ENCODE measurements at places on chromosomes 3 and 15.

DNA sequence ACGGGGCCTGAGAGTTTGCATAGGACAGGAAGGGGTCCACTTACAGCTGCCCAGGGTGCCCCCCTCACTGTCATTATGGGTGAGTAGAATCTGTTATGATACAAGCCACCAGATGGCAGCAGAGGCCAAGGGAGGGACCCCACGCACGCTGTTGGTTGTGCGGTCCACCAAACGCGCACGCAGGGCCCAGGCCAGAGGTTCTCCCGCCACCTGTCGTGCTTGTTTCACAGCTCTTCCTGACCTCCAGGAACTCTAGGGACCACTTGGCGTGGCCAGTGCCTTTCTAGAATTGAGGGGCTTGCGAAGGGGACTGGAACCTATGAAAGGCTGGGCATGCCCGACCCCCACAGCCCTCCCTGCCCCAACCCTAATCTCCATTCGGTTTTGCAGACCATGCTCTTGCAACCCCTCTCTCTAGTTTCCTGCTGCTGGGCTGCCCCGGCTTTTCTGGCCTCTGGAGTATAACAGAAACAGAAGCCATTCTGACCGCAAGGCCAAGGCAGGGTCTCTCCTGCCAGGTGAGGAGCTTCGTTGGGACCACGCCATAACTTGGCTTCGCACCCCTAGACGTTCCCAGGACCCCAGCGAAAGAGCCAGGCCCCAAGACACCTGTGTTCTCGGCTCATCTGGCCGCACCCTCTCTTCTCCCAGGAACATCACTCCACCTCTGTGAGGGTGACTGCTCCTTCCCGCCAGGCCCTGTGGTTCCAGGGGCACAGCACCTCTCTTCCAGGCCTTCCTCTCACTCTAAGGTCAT is 46.0 kb downstream of the ALDH1L1 start:
- peak; percentile 87 for DNase-seq

GRCh38 chr15:89500397-89501270 is 4.3 kb upstream of the RHCG start:
- no peak for DNase-seq

DNA sequence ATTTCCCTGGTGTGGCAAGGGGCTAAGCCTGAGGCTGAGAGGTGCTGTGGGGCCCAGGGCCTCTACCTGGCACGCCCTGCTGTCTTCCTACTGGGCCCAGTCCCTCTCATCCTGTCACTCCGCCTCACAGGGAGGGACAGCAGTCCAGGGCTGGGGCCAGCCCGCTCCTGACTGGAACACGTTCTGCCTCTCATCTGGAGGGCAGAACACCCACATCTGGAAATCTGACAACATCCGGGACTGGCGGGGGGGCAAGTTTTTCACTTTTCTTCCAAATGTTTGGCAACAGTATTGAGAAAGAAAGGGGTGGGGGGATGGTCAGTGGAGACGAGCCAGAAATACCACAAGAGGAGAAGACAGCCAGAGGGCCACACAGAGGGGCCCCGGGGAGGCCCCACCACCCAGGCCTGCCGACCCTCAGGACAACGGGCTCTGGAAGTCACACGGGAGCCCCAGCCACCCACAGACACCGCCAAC is 1.8 kb upstream of the MYL3 start:
- peak; percentile 68 for DNase-seq

DNA sequence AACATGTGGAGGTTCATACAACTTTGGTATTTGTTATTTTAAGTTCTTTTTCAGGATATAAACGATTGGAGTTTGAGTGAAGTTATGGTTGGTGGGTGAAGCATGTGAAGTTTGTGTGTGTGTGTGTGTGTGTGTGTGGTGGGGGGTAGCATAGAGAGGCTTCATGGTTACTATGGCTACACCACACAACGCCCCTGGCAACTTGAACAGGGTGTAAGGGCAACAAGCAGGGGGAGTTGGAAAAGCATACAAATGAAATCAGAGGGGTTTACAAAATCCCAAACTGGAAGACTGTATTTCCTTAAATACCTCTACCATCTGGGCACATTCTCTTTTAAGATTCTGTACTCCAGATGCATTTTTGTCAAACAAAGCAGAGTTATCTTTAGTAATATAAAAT is 207.5 kb downstream of the SV2B start:
- DNase-seq, result no peak

DNA sequence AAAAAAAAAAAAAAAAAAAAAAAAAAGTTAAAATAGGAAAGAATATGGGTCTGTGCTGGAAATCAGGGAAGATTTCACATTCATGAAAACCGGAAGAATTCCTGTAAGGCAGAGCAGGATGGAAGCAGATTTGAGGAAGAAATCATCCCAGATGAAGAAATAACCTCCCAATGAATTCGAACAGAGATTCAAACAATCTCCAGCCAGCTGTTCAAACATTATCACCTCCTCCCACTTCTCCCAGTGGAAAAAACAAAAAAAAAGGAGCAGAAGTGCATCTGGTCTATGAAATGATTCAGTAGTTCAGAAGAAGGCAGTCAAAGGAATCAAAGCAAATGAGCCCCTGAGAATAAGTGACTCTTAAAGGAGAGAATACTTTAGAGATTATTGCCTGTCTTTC is 33.1 kb downstream of the CP start:
- no peak for DNase-seq

DNA sequence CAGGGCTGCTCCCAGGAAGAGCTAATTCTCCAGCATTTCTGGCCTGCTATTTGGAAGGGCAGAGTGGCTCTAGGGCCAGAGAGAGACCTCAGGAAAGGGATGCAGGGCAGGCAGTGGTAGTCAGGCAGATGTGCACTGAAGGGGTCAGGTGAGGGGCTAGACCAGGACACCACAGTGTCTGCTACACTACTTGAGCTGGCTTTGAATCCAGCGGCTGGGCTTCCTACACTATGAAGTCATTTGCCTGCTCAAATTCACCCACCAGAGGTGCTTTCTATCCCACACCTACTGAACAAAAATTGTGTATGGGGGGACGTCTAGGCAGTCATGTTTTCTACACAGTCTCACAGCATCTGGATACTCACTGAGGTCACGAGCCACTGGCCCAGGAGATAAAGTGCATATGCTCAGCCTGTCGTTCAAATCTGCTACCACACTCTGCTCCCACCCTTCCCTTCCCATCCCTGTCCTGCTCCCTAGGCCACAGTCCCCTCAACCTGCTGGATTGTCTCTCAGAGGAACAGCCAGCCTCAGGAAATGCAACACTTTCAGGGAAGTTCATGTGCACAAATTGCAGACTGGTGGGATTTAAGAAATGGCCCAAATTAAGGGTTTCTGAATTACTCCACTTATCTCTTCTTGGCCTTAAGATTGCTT is 49.9 kb upstream of the SLC6A11 start:
- DNase-seq, result no peak

GRCh38 chr3:180332608-180333007 is 269.4 kb upstream of the TTC14 start:
- DNase-seq, result no peak

DNA sequence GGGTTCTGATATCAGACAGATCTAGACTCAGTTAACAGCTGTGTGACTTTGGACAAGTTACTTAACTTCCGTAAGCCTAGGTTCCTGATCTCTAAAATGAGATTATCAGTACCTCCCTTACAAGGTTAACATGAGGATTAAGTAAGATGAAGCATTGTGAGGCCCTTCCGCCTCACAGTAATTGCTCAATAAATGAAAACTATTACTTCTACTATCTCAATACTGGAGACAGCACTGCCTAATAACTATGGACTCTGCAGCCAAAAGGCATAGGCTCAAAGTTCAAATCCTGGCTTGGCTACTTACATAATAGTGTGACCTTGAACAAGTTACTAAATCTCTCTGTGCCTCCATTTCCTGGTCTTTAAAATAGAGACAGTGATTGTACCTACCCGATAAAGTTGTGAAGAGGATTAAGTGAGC is 82.0 kb upstream of the ATP11B start:
- no peak for DNase-seq
